ENCODE measurements at places on chromosomes 2 and 18. TPM values are rescaled to one million over a fixed set of nuclear protein-coding genes. Genes with fewer than 3 reads are reported as not detected.

DNA sequence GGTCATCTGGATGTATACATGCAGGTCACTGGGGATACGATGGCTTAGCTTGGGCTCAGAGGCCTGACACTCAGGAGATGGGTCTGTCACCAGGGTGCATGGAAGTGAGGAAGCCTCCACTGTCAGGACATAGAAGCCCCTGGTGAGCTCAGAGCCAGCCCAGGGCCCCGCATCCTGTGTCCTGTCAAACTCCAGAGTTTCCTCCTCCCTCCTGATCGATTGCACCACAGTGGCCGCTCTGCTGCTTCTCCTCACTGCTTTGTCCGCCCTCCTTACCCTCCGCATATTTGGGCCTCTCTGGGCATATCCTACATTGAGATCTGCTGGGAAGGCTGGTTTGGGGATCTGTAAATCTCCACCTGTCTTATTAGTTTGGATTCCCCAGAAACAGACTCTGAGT is 37.5 kb upstream of the ATG16L1 start:
- no peak for DNase-seq

DNA sequence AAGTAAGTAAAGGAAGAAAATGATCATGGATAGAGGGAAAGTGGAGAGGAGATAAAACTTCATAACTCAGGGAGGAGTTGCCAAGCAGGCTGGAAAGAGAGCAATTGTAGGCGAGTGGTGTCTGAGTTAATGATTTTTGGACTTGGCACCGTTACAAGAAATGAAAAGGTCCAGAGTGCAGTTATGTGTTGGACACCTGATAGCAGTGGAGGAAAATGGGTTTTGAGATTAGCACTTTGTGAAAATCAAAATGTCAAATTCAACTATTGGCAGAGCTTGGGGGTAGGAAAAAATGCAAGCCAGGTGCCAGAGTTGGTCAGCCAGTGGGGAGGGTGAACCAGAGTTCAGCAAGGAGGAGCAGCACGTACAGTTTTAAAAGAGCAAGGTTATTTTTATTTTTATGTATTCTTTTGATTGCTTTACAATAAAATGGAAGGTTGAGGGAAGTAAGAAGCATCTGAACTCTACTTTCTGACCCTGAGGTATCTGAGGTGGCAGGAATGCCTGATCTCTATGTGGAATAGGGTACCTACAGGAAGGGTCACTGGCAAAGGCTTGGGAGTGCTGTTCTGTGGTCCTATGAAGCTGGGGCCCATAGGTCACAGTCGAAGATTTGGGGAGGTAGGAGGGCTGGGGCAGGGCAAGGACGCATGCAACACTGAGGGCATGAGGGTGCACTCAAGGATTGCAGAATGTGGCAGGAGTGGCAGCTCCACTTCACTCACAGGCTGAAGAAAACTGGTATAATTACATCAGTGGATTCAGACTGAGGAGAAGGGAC is 127.5 kb downstream of the CD8B2 start:
- DNase-seq, result no peak

DNA sequence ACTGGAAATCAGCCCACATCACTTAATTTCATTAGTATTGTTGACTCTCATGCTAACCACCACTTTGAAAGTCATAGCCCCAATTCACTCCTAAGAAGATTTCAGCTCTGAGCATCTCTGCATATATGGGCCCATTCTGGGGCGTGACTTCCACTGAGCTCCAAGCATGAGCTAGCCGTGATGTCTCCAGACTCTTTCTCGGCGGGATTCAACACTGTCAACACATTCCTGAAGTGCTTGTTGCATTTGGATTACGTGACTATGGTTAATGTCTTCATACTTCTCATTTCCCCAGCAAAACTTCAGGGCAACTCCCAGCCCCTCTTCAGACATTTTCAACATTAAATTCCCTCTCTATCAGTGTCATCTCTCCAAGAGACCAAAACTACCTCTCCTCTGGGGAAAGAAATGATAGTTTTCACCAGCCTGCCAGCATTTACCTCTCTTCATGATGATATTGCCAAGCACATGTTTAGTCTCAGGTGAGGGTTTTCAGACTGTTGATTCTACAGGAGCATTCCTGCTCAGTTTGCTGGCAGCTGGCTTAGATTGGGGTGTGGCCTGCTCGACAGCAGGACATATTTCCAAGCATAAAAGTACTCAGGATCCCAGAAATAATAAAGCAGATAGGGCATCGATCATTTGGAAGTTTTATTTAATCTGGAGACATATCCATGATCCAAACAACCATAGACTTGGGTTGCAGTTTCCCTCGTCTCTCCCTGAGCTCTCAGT is 81.7 kb downstream of the FEZ2 start:
- peak; percentile 58 for DNase-seq

GRCh38 chr2:39380525-39381150 is 56.4 kb downstream of the MAP4K3 start:
- peak; percentile 45 for DNase-seq

- no peak for DNase-seq
Observed at GRCh38 chr2:144481666-144482065, 38.3 kb downstream of the ZEB2 start.

GRCh38 chr2:3223080-3223923 is 154.3 kb downstream of the EIPR1 start:
- peak; percentile 86 for DNase-seq

CD207 gene
- total RNA-seq, result not detected

SLC4A5 gene
- total RNA-seq, result not detected

CD8B2 gene
- total RNA-seq, result not detected

IL1R1 gene
- total RNA-seq, result 8.1 TPM

LDLRAD4 gene
- not detected for total RNA-seq

OR6B2 gene
- not detected for total RNA-seq

RAX gene
- not detected for total RNA-seq

Data from IMR-90 (cell line).